NCI-H1092 (cell line): ENCODE measurements at places on chromosomes 11 and 22.
A peak's percentile ranks its signal among the peaks of the same experiment; 100 is the strongest.

DNA sequence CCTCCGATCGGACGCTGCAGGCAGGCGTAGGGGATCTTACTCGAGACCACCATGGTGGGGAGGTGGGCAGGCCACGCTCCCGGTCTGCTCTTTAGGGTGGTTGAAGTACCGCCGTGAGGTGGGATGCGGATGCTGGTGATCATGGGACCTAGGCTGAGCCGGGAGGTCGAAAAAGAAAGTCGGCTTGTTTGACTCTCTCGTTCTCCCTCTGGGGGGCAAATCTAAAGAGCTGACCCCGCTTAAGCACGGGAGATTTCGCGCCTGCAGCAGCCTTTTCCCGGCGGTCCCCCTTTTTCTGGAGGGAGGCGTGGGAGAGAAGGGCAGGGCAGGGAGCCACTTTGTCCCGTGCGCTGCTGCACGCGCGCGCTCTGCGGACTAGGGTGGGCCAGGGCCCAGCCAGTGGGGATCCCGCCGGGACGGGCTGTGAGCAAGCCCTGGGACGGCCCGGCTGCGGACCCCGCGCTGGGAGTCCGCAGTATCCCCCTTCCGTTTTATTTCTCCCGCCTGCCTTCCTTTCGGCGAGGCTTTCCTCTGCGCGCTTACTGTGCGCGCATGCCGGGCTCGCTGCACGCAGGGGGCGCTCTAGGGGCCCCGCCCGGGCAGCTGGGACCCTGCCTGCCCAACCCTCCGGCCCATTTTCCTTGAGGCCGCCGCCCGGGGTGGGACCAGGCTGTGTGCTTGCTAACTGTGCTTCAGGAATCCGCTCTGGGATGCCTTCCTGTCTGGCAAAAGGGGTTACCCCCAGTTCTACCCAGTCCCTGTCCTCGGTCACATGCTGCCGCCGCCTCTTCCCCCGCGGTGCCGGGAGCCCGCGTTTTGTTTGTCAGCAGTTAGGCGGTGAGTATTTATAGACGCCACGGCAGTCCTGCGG, 81.0 kb downstream of the PRR5L start:
- DNase-seq = no peak

- no peak for DNase-seq
Observed at GRCh38 chr22:23029521-23030228, 40.6 kb upstream of the GNAZ start.

DNA sequence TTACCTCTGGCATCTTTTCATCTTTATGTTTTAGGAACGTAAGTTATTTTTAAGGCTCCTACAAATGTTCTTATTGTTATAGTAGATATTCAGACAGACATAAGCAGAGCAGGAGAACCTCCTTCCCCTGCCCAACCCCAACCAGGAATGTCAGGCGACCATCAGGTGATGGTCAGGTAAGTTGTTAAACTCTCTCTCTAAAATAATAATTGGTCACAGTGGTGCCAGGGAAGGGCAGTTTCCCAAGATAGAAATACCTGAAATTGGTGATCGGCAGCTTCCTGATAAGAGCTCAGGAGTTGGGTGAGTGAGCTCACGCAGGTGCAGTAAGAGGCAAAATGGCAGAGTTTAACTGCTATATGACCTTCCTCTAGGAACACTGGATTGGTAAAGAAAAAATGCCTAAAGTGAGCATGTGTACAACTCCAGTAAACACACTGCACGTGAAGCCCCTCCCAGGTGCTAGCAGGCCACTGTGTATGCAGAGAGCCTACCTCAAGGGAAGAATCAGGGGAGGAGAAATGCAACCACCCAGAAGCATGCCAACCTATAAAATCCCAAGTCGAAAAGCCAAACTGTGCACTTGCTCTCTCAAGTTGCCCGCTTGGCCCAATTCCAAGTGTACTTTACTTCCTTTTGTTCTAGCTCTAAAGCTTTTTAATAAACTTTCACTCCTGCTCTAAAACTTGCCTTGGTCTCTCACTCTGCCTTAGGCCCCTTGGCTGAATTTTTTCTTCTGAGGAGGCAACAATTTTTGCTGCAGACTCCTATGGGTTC, 273.9 kb downstream of the SBF2 start:
- DNase-seq = no peak

DNA sequence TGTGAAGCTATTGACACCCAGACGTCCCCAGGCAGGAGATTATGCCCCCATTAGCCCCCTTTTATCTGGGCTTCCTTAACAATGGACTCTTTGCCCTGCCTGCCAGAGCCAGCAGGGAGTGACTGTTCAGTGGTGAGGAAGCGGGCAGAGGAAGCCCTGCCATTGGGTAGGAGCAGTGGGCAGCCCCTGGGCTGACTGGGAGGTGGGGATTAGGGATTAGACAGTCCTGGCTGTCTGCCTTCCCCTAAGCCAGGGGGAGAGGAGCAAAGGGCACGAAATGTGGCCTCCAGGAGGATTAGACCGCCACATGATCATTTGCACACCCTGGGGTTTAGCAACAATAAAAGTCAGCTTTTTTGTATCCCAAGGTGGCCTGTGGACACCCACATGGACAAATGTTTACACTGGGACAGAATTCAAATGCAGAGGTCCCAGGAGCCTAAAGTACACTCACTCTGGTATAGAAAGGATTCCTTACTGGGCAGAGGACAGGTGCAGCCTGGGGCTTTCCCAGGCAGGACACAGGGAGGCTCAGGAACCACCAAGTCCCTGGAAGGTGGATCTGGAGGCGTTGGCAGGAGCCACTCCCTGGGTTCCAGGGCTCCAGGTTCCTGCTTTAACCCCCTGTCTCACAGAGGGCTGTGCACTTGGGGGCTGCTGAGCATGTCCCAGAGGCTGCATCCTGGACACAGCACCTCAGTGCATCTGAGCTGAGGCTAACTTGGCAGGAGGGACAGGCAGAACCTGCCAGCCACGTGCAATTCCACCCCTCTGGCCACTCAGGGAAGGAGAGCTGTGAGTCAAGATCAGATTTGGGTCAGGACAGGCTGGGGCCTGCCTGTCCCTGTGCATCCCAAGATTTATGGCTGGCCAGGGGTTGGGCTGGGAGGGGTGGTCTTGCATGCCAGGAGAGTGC, 2.1 kb downstream of the PNPLA3 start:
- DNase-seq = no peak

- no peak for DNase-seq
Observed at GRCh38 chr11:101428918-101429317, 154.9 kb downstream of the TRPC6 start.

DNA sequence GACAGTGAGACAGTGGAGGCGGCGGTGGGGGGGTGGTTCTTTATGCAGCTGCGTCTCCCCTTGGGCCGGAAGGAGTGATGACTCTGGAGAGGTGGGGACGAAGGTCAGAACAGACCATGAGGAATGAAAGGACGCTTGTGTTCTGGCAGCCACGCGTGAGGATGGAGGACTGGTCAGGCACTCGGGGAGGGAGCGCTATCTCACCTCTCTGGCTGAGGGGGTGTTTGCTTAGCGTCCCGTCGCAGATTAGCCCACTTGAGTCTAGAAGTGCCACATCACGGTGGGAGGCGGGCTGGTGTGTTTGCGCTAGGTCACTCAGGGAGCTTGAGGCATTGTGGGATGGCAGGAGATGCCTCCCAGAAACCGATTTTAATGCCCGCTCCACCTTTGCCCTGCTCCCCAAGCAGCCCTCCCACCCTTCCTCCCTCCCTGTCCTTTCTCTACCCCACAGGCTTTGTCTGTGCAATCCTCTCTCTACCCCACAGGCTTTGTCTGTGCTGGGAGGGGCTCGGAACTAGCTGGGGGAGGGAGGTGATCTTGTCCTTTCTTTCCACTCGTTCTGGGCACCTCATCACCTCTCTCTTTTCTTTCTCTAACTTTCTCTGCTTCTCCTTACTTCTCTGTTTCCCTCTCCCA, 97.8 kb downstream of the PKNOX2 start:
- peak; percentile 39 for DNase-seq

GRCh38 chr11:31619980-31620379, 110.4 kb downstream of the ELP4 start:
- no peak for DNase-seq

DNA sequence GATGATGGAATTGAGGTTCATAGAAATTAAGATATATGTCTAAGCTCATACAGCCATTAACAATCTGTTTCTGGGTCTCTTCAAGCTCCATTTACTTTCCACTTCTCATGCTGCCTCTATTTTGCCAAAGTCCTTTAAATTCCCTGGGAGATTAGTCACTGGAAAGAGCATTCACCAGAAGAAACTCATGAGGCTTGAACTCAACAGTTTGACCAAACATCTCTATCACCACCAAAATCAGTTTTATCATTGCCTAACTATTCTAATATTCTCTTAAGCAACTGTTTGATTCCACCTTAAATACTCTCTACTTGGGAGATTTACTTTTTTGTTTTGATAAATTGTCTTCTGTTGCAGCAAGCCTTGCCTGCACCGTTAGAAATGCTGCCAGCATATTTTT, 881.3 kb downstream of the KCNA4 start:
- no peak for DNase-seq

- DNase-seq = no peak
Observed at GRCh38 chr22:44780876-44781449, 28.6 kb downstream of the ARHGAP8 start.

- DNase-seq = no peak
Observed at GRCh38 chr22:38416621-38417251, 38.3 kb downstream of the KCNJ4 start.

DNA sequence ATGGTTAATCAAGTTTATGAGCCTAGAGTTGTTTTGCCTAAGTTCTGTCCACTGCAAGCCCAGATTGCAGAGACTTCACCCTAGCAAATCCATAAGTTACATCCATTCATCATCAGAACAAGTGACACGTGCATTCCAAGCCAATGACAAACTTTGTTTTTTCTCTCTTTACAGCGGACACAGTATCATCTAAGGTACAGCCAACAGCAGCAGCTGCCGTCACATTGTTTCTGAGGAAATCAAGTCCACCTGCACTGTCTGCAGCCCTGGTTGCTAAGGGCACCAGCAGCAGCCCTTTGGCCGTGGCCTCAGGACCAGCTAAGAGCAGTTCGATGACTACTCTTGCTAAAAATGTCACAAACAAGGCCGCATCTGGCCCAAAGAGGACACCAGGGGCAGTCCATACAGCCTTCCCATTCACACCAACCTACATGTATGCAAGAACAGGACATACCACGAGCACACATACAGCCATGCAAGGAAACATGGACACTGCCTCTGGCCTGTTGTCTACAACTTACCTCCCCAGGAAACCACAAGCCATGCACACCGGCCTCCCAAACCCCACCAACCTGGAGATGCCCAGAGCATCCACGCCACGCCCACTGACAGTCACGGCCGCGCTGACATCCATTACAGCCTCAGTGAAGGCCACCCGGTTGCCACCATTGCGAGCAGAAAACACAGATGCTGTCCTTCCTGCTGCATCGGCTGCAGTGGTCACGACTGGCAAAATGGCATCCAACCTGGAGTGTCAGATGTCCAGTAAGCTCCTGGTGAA, 155.8 kb downstream of the C11orf91 start:
- no peak for DNase-seq

- no peak for DNase-seq
Observed at GRCh38 chr11:33965032-33965431, 73.2 kb upstream of the LMO2 start.

GRCh38 chr11:15770798-15771414, 585.4 kb downstream of the SOX6 start:
- no peak for DNase-seq

- no peak for DNase-seq
Observed at GRCh38 chr22:41410311-41410751, 28.6 kb downstream of the TEF start.

GRCh38 chr11:123321636-123322035, 108.4 kb upstream of the GRAMD1B start:
- DNase-seq = no peak

- no peak for DNase-seq
Observed at GRCh38 chr11:1994121-1994520, 3.5 kb downstream of the H19 start.

- no peak for DNase-seq
Observed at GRCh38 chr11:128517451-128518230, 69.7 kb downstream of the ETS1 start.

- DNase-seq = no peak
Observed at GRCh38 chr22:26325641-26326040, 103.4 kb upstream of the ASPHD2 start.

DNA sequence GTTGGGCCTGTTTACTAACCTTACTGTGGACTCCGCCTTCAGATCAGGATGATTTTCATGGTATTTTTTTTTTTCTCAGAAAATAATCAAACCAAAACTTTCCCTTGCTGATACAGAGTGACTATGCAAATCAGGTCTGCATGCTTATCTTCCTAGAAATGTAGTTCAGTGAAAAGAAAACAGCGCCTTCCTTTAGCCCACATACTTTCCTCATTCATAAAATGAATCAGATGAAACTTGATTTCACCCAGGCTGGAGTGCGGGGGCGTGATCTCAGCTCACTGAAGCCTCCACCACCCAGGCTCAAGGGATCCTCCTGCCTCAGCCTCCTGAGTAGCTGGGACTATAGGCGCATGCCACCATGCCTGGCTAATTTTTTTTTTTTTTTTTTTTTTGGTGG, 26.0 kb downstream of the ZNRF3 start:
- DNase-seq = no peak

DNA sequence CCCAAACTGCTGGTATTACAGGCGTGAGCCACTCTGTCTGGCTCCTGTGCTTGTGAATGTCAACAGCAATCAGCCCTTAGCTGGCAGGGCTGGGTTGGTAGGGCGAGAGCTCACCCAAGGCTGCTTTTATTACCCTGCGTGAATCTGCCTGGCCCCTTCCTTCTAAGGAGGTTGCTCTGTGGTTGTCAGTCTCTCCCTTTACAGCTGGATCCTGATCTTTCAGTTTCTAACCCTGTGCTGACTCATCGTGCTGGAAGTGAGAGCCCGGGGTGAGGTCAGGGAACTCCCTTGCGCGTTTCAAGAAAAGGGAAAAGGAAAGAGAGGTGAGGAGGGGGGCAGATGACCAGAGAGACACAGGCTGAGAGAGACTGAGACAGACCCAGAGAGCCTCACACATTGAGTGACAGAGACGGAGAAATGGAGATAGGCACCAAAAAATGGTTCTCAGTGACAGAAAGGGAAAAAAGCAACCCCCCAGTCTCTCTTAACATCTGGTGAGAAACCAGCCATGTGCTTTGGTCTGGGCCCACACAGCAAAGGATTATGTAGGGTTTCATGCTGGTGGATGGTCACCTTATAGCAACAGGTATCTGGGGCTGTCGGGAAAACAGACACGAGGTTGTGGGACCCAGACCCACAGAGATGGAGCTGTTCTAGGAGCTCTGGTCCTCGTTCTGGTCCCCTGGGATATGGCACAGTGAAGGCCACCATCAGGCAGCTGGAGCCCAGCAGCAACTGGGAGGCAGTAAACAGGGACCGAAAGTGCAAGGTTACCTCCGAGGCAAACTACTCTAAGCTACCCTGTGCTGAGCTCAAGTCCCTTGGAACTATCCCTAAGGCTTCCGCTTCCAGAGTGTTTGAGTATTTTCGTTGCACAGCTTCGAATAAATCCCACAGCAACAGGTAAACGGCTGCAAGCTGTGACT, 2.5 kb downstream of the TCN2 start:
- no peak for DNase-seq

- DNase-seq = peak; percentile 72
Observed at GRCh38 chr11:112961751-112962578, 745 bp downstream of the NCAM1 start.

- DNase-seq = peak; percentile 53
Observed at GRCh38 chr11:57345555-57346211, 7.5 kb downstream of the P2RX3 start.
